ENCODE measurements at places on chromosomes 1 and 21.

- no peak for DNase-seq
Measured at GRCh38 chr1:69985901-69986439, 219.4 kb downstream of the LRRC40 start.

DNA sequence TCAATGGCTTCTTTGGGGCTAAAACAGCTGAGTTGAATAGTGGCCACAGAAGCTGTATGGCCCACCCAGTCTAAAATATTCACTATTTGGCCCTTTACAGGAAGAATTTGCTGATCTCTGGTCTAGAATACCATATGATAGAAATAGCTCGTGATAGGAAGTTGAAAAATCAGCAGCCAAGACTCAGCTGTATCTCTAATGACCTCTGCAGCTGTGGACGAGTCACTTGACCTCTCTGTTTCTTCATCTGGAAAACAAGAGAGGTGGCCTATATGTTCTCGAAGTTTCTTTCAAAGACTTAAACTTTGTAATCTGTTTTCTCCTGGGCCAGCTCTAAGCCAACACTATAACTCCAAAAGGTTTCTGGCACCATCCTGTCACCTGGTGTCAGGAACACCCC lies 129.2 kb downstream of the ZBTB18 start:
- no peak for DNase-seq

GRCh38 chr1:24096009-24096738 lies 15.8 kb downstream of the MYOM3 start:
- no peak for DNase-seq

DNA sequence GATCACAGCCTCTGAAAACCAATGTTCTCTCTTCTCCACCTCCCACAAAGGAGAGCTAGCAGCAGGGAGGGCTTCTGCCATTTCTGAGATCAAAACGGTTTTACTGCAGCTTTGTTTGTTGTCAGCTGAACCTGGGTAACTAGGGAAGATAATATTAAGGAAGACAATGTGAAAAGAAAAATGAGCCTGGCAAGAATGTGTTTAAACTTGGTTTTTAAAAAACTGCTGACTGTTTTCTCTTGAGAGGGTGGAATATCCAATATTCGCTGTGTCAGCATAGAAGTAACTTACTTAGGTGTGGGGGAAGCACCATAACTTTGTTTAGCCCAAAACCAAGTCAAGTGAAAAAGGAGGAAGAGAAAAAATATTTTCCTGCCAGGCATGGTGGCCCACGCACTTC lies 35.8 kb upstream of the TDRD10 start:
- DNase-seq: no peak

- no peak for DNase-seq
Measured at GRCh38 chr1:68081775-68082283, 31.4 kb upstream of the DIRAS3 start.
